ENCODE measurements at places on chromosomes 4 and X.

- no peak for DNase-seq
These were observed 32.5 kb upstream of the AADAT start for GRCh38 chr4:170122252-170122651.

DNA sequence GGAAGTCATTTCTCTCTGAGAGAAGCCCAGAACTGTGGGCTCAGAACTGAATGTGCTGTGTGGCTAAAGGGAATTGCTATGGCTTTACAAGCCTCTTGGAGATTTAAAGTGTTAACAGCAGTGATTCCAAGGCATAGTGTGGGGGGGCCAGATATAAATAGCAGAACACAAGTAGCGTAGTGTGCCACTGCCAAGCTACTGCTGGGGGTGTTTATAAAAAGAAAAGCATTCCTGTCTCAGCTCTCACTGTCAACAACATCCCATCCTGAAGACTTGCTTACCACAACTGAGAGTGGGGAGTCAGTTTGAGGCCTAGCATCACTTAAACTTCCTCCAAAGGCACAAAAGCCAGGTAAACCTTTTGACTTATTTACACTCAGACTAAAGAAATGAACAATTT lies at the start of gene ART3:
ART3 (plus strand) TSS at position 242 of the 400 bp plus-strand sequence. CDS start 1,181 bp downstream, outside the sequence.
- DNase-seq = no peak

GRCh38 chr4:157075811-157076577 lies at the start of gene GLRB:
Gene GLRB (plus strand): TSS chr4:157076150. CDS start chr4:157078025, 1,875 bp downstream.
- no peak for DNase-seq

- no peak for DNase-seq
These were observed 208.9 kb downstream of the SPATA18 start for GRCh38 chr4:52259978-52260377.

- no peak for DNase-seq
These were observed 1.6 kb downstream of the PRICKLE3 start for GRCh38 chrX:49184294-49185281.

- DNase-seq = no peak
These were observed 32.8 kb downstream of the TSC22D3 start for GRCh38 chrX:107742700-107743191.

Data from central memory CD8-positive, alpha-beta T cell (primary cell).